Omental fat pad (tissue), 4 donors: ENCODE measurements at places on chromosomes 2 and 18. TPM values are rescaled to one million over a fixed set of nuclear protein-coding genes. Genes with fewer than 3 reads are reported as not detected.

B3GNT7 gene
- total RNA-seq, result 4.9 TPM

CD8A gene
- 6.6 TPM for total RNA-seq

ITPRIPL1 gene
- 4.8 TPM for total RNA-seq

CNDP2 gene
- total RNA-seq, result 91.7 TPM

AGAP1 gene
- 15.5 TPM for total RNA-seq

TMEM247 gene
- total RNA-seq, result not detected

NFU1 gene
- 84.8 TPM for total RNA-seq

MRPL30 gene
- 18.4 TPM for total RNA-seq

PSD4 gene
- total RNA-seq, result 12.1 TPM

ICOS gene
- total RNA-seq, result 0.75 TPM

CAVIN2 gene
- 58.9 TPM for total RNA-seq

SERPINB13 gene
- total RNA-seq, result not detected

DHRS9 gene
- 17.7 TPM for total RNA-seq

HNMT gene
- total RNA-seq, result 160 TPM

SLC5A7 gene
- not detected for total RNA-seq

GNAL gene
- 1.9 TPM for total RNA-seq

COL5A2 gene
- total RNA-seq, result 93.8 TPM

ACVR1C gene
- total RNA-seq, result 12.5 TPM

NOL4 gene
- total RNA-seq, result not detected
